ENCODE measurements at places on chromosomes 5 and 9.

- no peak for DNase-seq
These were observed 27.4 kb downstream of the PPP2R2B start for GRCh38 chr5:146851133-146851532.

- DNase-seq = no peak
These were observed 231.5 kb downstream of the FANCC start for GRCh38 chr9:95085861-95086563.

DNA sequence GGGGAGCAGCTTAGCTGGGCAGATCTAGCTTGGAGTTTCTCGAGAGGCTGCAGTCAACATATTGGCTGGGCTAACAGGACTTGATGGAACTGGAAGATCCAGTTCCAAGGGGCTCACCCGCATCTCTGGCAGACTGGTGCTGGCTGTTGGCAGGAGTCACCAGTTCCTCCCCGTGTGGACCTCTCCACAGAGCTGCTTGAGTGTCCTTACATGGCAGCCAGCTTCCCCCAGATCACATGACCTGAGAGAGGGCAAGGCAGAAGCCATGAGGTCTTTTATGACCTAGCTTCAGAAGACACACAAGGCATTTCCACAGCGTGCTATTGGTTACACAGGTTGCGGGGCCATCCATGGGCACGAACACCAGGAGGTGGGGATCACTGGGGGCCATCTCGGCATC is 26.4 kb upstream of the RXRA start:
- no peak for DNase-seq

- no peak for DNase-seq
These were observed 184.8 kb downstream of the PBX3 start for GRCh38 chr9:125932012-125932411.

GRCh38 chr5:21642312-21642711 is 1210.8 kb downstream of the CDH12 start:
- no peak for DNase-seq

DNA sequence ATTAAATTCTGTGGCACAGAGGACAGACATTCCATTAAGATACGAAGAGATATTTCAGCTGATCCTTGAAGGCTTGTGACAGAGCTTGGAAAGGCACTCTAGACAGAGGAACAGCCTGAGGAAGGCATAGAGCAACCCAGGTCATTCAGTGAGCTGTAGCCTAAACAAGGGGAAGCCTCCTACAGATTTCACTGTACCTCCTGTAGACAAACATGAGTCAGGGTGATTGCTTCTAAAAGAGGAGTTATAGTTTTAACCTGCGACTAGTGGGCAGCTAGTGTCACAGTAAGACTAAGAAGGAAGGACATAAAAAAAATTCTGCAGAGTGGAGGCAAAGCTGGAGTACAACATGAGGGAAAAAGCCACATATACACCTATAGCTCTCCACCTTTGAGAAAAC is 43.5 kb upstream of the ANKDD1B start:
- no peak for DNase-seq

GRCh38 chr5:89297066-89297465 is 414.1 kb upstream of the MEF2C start:
- no peak for DNase-seq

DNA sequence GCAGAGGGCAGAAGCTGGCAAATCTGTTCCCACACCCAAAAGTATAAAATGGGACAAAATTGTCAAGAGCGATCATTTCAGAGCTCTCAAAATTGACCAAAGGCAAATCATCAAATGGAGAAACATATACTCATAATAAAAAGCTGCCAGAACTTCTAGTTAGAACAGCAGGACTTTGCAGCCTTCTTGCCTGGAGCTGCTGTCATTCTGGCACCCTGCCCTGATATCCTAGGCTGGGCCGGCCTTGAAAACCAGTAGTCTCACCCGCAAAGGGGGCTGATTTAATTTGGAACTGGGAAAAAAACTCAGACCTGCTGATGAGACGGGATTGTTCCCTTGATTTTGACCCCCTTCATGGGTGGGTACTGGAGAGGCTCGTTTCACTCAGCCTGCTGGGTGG is 18.5 kb downstream of the OR2V1 start:
- DNase-seq = no peak

- no peak for DNase-seq
These were observed 24.6 kb upstream of the MED10 start for GRCh38 chr5:6402939-6403338.

- no peak for DNase-seq
These were observed 28.1 kb upstream of the OBP2B start for GRCh38 chr9:133237035-133237731.

GRCh38 chr5:92514896-92515295 is 1066.1 kb downstream of the NR2F1-AS1 start:
- DNase-seq = no peak

DNA sequence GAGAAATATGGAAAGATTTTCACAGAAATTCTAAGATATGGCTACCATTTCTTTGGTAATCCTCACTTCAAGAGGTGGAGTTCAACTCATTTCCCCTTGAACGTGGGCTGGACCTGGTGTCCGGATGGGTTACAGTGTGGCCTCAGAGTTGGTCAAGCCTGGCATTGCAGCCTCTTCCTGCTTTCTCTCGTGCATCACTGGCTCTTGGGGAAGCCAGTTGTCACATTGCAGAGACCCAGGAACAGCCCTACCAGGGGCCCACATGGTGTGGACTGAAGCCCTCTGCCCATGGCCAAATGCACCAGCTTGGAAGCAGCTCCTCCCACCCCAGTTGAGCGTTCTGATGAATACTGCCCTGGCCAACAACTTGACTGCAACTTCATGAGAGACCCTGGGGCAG is 47.7 kb upstream of the FCN1 start:
- DNase-seq = no peak

- DNase-seq = no peak
These were observed 17.6 kb upstream of the LCP2 start for GRCh38 chr5:170315154-170315553.

DNA sequence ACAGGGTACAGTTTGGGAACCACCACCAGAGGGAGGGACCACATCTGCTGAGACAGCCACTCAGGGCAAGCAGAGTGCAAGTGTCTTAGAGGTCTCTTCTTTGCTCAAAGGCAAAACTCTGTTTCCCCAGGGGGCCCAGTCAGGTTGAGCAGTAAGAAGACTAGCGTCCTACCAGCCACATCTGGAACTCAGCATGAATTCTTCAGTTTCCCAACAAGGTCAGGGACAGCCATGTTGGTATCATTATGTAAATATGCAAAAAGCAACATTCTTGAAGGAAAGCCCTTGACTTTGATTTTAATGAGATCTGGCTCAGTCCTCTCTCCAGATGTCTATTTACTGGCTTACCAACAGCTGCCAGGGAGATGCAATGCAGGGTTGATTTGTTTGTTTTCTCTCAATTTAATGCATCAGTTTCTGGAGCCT is 46.7 kb downstream of the TGFBI start:
- no peak for DNase-seq

DNA sequence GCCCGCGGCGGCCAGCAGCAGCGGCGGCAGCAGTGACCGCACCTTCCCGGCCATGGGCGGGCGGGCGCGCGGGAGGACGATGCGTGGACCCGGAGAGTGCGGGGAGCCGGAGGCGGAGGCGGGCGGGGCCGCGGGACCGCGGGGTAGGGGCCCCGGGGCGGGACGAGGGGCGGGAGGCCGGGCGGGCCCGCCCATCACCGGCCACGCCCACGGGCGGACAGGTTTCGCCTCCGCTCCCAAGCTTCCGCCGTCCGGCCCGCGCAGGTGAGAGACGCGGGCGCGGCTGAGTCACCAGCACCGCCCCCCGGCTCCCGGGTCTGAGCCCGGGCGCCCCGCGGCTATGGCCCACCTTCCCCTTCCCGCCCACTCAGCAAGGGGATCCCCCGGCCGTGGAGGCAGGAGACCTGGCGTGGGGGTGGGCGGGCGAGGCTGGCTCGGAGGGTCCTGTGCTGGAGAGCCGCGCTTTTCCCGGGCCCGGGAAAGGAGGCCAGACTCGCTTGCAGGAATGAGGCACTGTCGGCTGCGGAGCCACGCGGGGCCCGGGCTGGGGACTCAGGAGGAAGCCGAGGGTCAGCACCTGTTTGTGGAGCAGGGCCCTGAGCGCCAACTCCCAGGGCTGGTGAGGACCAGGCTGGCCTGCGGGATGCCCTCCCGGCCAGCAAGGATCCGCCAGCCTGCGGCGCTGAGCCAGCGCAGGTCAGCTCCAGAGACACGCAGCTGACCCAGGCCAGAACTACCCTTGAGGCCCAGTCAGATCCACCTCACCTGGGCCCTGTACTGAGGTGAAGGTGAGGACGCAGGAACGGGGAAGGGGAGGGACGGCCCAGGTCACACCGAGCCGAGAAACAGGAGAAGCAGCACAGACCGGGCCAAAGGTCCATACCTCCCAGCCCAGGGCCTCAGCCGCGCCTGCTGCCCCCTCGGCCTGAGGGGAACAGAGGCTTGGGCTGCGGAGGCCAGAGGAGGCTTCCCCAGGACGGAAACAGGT is at the start of gene ENTPD2:
ENTPD2 (minus strand) TSS at position 118 of the 988 bp plus-strand sequence; CDS start at position 54, 64 bp downstream.
- no peak for DNase-seq

DNA sequence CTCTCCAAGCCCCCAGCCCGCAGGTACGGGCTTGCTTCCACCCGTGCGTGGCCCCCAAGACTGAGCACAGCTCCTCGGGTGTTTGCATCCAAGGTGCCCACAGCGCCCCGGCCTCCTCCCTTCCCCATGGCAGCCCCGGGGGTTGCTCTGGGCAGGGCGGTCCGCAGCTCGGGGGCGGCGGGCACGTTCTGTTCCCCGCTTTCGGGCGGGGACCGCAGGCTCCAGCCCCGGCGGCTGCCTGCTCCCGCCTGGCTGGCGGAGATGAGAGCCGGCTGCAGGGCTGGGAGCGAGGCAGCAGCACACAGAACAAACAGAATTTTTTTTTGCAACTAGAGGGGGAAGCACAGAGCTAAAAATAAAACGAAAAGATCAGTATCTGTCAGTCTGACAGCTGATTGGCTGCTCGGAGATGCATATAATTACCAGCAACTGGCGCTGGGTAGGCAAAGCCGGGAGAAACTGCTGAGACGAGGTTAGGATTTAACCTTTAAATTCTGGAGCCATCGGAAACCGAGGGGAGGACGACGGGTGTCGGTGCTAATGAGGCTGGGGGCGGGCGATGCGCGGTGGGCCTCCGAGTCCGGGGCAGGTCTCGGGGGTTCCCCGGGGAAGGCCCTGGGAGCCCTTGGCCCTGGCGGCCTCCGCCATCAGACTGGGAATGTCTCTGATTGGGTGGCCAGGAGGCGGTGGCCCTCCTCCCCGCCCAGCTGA is 142.7 kb upstream of the IER5L start:
- DNase-seq = peak; percentile 30

DNA sequence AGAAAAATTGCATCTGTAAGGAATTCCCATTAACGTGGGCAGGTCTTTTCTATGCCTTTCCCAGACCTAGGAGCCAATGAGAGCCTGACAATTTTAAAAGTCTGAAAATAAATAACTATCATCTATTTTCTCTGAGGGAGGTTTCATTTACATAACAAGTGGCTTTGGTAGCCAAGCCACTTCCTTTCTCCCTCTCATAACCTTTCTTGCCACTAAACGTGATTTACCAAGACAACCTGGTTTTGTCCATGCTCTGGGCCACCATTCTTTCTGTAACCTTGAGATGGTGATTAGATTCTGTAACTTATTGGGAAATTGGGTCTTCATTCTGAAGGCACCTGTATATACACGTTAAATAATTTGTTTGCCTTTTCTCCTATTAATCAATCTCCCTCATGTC is 1046.9 kb downstream of the CDH12 start:
- no peak for DNase-seq

DNA sequence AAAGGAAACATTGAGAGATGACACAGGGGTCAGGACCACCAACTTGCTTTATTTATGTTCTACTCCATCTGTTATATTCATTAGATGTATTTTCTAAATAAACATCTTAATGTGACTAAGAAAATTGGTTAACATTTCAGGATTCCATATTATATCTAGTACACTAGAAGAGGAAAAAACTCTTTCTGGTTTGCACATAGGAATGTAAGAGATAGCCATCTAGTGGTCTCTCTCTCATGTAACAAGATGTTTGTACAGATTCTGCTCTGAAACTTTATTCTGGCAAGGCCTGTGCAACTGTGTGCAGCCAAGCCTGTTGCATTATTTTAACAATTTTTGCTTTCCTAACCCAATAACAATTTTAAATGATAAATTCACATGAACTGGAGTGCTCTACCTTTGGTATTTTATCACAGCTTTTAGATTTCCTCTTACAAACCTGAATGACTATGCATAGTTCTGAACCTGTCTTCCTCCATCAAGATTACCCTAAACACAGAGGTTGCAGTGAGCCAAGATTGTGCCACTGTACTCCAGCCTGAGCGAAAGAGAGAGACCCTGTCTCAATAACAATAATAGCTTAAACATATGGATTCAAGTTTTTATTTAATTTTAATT is 148.2 kb downstream of the GIN1 start:
- no peak for DNase-seq

DNA sequence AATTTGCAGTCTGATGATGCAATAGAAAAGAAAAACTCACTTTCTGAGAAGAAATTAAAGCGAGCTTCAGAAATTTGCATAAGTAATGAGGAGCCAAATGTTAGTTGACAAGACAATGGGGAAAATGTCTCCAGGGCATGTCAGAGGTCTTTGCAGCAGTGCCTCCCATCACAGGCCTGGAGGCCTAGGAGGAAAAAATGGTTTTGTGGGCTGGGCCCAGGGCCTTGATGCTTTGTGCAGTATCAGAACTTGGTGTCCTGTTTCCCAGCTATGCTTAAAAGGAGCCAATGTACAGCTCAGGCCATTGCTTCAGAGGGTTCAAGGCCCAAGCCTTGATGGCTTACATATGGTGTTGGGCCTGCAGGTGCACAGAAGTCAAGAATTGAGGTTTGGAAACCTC is 298.4 kb downstream of the SMARCA2 start:
- DNase-seq = no peak

DNA sequence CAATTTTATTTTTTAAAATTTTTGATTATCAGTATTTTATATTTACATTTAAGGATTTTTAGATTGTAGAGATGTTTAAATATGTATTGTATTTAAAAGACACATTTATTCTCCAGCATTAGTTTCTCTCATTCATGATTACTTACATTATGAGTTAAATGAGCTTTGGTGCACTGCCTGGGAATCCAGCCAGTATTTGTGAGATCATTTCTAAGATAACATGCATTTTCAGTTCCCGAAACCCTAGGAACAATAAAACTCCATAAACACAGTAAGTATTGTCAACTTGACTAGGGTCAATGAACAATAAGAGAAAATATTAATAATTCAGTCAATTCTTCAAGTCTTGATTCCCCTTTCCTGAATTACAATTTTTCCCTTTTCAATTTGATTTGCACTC is 403.3 kb downstream of the PLK2 start:
- DNase-seq = no peak

DNA sequence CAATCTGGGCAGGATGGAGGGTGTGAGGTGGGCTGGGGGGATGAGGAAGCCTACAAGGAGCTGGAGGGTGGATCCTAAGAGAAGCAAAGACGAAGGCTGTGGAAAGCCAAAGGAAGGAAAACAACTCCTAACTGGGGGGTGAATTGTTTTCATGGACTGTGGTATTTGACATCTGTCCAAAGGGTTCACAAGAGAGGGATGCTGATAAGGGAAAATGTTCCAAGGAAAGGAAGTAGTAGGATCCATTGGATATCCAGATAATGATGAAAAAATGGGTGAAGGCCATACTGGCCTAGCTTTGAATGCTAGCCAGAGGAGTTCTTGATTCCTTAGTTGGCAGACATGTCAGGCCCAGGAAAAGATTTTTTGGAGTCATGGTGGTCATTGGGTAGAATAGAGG is 51.8 kb upstream of the FOXI1 start:
- no peak for DNase-seq

Data from naive B cell (primary cell).